ENCODE measurements at places on chromosomes 4 and X.

DNA sequence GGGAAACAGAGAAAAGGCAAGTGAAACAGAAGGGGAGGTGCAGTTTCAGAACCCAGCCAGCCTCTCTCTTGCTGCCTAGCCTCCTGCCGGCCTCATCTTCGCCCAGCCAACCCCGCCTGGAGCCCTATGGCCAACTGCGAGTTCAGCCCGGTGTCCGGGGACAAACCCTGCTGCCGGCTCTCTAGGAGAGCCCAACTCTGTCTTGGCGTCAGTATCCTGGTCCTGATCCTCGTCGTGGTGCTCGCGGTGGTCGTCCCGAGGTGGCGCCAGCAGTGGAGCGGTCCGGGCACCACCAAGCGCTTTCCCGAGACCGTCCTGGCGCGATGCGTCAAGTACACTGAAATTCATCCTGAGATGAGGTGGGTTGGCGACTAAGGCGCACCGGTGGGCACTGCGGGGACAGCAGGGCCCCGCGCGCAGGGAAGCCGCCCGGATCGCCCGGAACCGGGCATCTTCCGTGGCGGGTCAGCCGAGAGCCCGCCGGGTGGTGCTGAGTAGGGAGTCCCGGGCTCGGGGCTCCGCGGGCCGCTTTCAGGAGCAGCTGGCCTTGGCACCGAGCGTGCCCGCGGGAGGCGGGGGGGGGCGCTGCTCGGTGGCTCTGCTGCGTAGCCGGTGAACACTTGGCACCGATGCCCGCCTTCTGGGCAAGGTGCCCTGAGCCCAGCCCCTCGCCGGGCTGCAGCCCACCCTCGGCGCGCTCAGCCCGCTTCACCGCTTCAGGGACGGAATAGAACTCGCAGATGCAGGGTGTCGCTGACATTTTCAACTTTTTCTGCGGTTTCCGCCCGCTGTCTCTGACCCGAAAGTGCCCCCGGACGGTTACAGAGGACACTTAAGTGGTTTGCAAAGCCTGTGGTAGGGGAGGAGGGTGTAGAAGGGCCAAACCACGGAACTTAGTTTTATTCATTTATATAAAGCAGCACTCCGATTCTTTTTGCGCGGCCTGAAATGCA, at the start of gene CD38:
CD38 (plus strand) TSS at position 40 of the 953 bp plus-strand sequence; CDS start at position 127, 87 bp downstream.
- DNase-seq, result peak; percentile 8

GRCh38 chrX:22739276-22739675, 260.5 kb upstream of the DDX53 start:
- no peak for DNase-seq

DNA sequence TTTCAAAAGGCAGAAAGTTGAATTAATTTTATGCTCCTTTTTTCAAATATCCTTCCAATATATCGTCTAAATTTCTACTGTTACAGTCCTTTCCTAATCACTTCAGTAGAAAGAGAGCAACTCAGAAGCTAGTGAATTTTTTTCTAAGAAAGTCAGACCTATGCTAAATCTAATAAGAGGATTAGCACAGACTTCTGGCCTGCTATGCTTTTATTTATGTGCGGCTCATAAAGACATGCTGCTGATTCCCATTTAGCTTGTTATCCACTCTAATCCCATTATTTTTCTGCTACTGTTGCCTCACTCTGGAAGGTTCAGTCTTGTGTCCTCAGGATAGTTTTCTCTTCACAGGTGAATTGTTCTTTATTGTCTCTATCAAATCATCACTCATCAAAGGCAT, 473.5 kb upstream of the FAM241A start:
- no peak for DNase-seq

DNA sequence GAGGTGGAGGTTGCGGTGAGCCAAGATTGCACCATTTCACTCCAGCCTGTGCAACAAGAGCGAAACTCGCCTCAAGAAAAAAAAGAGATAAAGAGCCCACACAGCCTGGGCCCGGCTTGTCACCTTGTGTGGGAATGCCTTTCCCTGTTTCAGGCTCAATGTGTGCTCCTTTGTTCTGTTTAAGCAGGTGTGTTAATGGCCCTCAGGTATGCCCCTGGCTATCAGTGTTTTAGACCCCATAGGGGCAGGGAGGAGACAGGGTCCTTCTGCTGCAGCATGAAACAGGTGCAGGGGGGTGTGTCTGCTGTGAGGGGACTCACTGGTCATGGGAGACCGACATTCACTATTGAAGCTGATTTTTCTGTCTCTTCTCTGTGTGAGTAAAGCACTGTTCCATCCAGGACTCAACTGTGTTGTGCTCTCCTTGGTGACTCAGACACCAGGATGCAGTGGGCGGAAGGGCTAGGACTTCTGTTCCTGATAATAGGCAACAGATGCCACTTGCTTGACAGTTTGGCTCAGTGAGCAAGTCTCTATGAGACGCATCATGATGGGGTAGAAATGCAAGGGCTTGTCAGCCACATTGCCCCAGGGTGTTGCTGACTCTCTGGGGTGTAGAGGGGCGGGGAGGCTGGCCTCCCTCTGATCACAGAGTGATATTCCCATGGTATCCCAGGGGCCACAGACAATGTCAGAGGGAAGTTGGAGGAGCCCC, 15.6 kb upstream of the LAP3 start:
- DNase-seq, result no peak

DNA sequence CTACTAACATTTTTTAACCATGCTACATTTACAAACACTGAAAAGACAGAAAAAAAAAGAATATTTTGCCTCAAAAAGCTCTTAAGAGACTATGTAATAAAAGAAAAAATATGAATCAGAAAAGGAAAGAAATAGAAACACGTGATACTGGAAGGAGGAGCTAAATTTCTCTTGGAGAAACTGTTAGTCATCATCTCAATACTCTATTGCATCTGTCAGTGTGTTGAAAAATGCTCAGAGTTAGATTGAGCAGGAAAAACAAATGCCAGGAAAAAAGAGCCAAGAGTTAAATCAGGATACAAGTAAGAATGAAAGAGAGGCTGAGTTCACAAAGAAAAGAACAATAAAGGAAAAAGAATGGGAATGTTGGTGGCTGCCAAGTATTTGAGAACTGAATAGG, 2.6 kb downstream of the RAB28 start:
- no peak for DNase-seq

GRCh38 chr4:126737899-126738526, 894.7 kb upstream of the INTU start:
- DNase-seq, result no peak

GRCh38 chr4:23016981-23017380, 324.2 kb downstream of the GBA3 start:
- no peak for DNase-seq

DNA sequence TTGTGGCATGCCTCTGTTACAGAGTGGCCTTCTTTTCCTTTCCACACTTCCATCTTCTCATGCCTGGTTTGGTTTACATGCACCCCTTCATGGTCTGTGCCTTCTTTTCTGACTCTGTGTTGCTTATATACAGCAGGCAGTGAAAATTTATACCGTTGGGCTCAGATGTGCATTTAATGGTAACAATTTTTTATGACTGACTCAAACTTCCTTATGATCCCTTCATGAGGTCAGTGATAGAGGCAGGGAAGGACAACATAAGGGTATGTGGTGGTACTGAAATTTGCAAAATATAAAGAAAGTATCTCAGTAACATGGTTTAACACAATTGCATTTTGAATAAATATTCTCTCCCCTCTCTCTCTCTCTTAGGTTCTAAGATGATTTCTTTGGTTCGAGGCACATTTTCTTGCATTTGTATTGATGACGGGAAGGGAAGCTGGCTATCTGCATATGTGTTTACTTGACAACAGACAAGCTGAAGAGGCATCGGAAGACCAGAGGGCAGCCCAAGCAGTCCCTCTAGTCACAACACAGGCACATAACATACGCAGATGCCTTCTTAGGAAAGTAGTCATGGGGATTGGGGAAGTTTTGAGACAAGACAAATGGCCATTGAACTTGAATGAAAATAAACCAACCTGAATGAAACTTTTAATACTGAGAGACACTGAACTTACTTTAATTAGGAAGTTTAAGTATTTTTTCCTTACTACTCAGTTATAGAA, 163.3 kb upstream of the LEF1 start:
- no peak for DNase-seq

- no peak for DNase-seq
Observed at GRCh38 chrX:45849261-45849862, 648.7 kb upstream of the DIPK2B start.

GRCh38 chr4:147578593-147578992, 38.6 kb upstream of the TMEM184C start:
- no peak for DNase-seq

DNA sequence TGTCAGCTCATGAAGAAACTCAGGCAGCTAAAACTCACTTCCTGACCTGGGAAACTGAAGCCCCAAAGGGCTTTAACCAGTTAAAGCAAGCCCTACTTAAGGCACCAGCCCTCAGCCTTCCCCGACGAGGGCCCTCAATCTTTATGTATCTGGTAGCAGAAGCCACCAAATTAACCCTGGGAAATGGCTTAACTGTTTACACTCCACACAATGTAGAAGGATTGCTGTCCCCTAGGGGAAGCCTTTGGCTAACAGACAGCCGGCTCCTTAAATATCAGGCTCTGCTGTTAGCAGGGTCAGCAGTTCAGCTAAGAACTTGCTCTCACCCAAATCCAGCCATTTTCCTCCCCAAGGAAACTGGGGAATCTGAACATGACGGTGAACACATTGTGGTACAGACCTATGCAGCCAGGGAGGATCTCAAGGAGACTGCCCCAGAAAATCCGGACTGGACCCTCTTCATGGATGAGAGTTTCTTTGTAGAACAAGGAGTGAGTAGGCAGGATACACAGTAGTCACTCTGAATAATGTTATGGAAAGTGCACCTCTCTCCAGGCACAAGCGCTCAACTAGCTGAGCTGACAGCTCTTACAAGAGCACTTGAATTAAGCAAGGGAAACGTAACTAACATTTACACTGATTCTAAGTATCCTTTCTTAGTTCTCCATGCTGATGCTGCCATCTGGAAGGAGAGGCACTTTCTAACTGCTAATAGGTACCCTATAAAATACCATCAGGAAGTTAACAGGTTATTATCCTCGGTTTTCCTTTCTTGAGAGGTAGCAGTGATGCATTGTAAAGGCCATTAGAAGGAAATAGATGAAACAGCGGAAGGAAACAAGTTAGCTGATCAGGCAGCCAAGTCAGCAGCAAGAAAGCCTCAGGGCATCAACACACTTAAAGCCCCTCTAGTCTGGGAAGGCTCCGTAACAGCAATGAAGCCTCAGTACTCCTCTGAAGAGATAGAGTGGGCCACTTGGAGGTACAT, 9.6 kb upstream of the NAF1 start:
- DNase-seq, result no peak

DNA sequence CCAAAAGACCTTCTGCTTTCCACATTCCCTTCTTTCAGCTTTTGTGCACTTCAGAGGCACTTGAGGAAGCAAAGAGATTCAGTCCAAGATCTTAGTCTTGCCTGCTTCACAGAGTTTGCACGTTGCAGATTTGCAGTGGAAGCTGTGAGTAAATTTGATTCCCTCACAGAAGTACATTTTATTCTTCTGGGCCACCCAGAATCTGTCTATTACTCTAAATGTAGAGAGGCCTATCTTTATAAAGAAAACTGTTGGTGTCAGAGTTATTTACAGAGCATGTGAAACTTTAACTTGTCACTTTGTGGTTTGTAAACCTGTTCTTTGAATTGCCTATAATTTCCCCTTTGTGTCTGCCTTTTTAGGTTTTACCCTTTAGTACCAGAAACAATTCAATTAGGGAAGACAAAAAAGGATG, 15.5 kb downstream of the SPRY1 start:
- no peak for DNase-seq

GRCh38 chr4:95377366-95377900, 171.3 kb downstream of the UNC5C start:
- no peak for DNase-seq

DNA sequence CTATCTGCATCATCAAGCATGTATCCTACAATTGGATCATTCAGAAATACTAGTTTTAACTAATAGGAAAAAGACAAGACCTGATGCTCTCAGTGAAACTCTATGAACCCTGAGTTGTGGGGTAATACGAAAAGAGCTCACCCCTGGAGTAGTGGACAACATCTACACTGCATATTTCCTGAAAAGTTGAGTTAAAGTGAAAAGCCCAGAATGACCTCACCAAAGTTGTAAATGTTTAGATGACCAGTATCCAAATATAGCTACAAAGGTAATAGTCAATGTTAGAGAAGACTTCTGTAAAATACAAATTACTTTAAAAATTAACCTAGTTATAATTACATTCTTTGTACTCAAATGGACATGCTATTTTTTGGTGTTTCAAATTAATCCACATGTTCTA, 52.8 kb upstream of the SRPX start:
- no peak for DNase-seq

DNA sequence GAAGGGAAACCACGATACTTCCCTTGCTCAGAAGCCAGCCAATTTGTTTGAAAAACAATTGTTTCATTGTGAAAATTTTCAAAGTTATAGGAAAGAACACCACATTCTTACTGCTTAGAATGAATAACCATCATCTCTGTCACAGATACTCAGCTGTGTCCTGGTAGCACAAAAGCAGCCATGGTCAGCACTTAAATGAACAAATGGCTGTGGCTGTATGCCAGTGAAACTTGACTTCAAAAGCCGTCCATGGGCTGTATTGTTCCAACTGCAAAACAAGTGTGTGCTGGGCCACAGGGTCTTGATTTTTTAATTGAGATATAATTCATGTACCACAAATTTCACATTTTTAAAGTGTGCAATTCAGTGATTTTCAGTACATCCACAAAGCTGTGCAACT, 19.6 kb downstream of the NSDHL start:
- no peak for DNase-seq

GRCh38 chr4:94452476-94453371, 982 bp downstream of the PDLIM5 start:
- DNase-seq, result peak; percentile 30

DNA sequence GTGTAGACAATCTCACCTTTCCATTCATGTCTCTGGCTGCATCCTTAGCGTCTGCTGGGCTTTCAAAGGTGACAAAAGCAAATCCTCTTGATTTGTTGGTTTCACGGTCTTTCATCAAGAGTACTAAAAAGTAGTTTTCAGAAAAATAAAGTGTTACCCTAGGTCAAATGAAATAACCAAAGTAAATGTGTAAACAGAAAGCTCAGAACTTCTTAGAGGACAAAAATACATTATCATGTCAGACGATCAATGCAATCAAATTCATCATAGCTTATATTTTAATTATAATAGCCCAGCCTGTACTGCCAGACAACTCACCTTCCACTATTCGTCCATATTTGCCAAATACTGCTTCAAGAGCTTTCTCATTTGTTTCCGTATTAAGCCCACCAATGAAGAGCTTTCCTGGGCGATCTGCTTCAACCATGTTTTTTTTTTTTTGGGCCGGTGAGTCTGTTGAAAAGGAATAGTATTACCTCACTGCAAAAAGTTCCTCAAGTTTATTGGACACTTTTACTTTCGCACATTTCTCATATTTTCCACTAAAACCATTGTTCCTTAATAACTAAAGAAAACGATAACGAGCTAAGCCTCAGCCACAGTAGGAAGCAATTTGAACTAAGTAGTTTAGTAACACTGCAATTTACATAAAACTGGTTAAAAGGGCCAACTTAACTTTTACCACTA, 1.4 kb downstream of the RBMX start:
- no peak for DNase-seq

DNA sequence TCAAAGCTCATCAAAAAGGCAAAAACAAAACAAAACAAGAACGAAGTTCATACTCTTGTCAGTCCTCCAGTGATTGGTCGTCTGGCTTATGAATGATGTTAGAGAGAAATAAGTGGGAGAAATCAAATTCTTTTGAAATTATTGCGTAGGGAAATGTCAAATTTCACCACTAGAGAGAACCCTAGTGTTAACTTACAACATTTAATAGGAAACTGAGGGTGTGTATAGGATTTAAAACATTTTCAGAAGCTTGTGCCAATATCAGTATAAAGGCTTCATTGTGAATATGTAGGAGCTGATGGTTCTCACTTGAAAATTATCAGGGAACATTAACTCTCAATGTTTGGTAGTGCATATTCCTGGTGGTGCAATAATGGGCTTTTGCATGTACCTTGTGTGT, 17.4 kb downstream of the ADH6 start:
- no peak for DNase-seq
